ENCODE measurements at places on chromosomes 13 and 19.
A peak's percentile ranks its signal among the peaks of the same experiment; 100 is the strongest.

DNA sequence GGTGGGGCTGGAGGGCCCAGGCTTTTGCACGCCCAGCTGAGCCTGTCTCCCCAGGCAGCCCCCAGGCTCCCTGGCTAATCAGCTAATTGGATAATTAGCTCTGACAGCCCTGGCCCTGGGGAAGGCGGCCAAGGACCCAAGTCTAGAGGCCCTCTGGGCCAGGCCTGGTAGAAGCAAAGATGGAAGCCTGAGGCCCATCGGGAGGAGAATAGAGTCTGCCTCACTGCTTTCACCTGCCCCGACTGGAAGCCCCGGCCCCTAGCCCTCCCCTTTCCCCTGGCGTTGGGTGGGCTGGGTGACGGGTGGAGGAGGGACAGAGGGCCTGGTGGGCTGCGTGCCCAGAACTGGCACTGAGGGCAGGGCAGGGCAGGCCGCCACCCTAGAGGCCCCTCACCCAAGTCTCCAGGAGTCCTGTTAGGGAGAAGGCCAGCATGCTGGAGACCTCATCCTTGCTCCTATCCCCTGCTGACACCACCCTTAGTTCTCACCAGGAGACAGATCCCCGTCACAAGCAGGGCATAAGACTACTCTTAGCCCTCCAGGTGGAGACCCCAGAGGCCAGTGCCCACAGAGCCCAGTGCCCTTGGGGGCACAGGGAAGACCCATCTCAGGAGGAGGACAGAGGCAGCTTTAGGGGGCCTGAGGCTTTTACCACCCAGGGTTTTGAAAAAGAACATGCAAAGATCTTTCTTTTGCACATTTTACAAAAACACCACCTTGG, 12.0 kb downstream of the LYL1 start:
- no peak for DNase-seq
- H3K27ac ChIP-seq, result no peak overlapping the region
- peaks cover 14% of the 10 kb centered on the region for H3K27me3 ChIP-seq
- no peaks in the 10 kb centered on the region for H3K36me3 ChIP-seq
- H3K4me1 ChIP-seq, result peaks cover 10% of the 10 kb centered on the region

DNA sequence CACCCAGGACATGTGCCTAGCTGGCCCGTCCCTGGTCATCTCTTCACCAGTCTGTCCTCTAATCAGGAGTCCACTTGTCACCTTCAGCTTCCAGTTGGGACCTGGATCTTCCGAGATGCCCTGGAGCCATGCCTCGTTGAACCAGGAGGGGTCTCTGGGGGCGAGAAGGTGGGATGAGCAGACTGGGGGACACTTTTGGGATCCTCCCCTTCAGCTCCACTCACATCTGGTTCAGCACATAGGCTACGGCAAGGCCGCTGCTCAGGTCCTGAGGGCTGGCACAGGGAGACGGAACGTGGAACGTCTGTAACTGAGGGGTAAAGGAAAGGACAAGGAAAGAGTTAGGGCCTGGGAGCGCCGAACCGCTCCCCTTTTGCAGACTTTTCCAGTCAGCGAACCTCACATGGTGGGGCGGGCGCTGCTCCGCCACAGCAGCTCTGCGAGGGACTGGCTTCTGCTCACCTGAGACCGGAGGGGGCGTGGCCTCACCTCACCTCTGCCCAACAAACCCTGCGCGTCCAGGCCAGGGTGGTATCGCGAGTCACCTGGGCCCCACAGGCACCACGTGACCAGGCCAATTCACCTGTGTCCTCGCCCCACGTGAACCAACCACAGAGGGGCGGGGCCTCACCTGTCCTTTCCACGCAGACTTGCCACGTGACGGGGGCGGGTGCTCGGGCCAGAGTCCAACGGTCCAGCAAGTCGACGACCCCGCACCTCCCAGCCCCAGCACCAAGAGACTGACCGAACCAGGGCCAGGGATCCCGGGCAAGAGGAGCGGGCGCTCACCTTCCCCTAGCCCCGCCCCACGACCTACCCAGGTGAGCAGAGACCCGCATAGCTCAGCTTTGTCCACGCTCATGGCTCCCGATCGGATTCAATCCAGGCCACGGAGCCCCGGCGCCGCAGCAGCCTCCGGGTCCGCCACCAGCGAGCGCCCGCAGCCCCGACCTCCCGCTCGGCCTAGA, at the start of gene HOOK2:
Gene HOOK2 (minus strand): TSS at position 965 of the 968 bp plus-strand sequence. CDS start 103 bp downstream, at position 862.
- no peak for DNase-seq
- peaks cover 42% of the 10 kb centered on the region for H3K4me1 ChIP-seq
- no peaks in the 10 kb centered on the region for H3K36me3 ChIP-seq
- peak within 1 kb of the TSS; percentile 63 for H3K4me3 ChIP-seq

DNA sequence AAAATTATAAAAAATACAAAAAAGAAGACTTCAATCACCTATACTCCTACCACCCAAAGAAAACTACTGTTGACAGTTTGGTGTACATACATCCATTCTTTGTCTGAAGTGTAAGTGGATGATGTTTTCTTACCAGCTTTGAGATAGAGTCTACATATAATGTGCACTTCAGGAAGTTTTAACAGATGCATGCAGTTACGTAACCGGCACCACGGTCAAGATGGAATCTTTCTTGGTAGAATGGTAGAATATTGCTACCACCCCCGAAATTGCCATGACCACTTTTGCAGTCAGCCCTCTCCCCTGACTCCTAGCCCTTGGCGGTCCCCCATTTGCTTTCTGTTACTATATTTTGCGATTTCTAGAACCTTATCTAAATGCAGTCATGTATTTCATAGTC, 1.4 kb downstream of the CUL4A start:
- peaks cover 41% of the 10 kb centered on the region for H3K36me3 ChIP-seq
- H3K27ac ChIP-seq, result peak overlapping the region; percentile 52
- no peaks in the 10 kb centered on the region for H3K27me3 ChIP-seq
- peaks cover 53% of the 10 kb centered on the region for H3K4me1 ChIP-seq
- no peak for DNase-seq

- no peak overlapping the region for H3K4me3 ChIP-seq
- H3K36me3 ChIP-seq, result no peaks in the 10 kb centered on the region
- no peak overlapping the region for H3K27ac ChIP-seq
- DNase-seq, result no peak
- no peaks in the 10 kb centered on the region for H3K4me1 ChIP-seq
These were observed 80.0 kb upstream of the FREM2 start for GRCh38 chr13:38606699-38607535.

GRCh38 chr13:79380997-79381396, 25.1 kb downstream of the RBM26 start:
- H3K27me3 ChIP-seq, result no peaks in the 10 kb centered on the region
- no peak for DNase-seq
- H3K4me1 ChIP-seq, result peaks cover 42% of the 10 kb centered on the region
- no peak overlapping the region for H3K27ac ChIP-seq
- no peak overlapping the region for H3K4me3 ChIP-seq

Data from activated CD4-positive, alpha-beta memory T cell treated with anti-CD3 and anti-CD28 coated beads, Interleukin-2, amount 10 ng/mL, durations not matched to agents 7 days and 5 days (primary cell).